ENCODE measurements at places on chromosomes 2 and 18. TPM values are rescaled to one million over a fixed set of nuclear protein-coding genes. Genes with fewer than 3 reads are reported as not detected.
A peak's percentile ranks its signal among the peaks of the same experiment; 100 is the strongest.

DNA sequence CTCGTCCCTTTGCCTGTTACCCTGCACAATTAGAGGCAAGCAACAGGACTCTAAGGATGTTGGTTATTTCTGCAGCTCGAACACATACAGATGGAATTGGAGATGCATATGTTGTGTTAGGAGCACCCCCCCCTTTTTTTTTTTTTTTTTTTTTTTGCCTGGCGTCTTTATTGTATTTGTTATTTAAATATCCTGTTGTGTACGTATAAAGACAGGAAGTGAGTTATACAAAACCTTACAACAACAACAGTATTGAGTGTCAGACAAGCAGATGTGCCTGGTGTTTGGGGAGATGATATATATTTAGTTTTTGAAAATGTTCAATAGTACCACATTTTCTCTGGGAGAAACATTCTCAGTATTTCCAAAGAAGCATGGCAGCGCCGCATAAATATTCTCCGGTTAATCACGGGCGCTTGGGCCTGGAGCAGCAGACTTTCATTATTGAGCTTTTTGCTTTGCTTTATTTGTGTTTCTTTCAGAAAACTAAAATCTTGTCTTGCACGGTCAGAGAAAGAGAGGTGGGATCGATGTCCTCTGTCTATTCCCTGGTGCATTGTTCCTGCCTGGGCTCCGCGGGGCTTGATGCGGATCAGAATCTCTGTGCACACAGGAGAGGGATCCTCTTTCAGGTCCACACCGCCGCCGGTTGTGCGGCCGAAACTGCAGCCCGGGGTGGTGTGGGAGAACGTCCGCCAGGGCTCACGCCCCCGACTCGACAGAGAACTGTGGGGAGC, 23.2 kb upstream of the ZNF516 start:
- peak; percentile 91 for DNase-seq

The ITGB6 gene
- 7.0 TPM for total RNA-seq

The CASP10 gene
- total RNA-seq: 4.1 TPM

DNA sequence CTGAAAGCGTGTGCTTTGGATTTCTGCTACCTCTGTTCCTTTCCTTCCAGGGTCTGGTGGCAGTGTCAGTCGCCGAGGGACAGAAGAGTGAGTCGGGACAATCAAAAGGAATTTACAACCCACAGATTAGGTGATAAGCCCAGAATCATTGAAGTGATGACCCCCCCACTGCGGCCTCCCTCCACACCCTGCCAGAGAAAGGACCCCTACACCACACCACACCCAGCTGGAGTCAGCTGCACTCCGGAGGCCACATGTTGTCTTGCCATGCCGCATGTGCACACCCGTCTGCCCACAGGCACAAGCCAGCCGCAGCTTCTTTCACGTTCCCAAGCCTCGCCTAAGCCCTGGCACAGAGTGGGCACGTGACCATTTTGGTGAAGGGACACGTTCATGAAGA, 366.8 kb upstream of the SALL3 start:
- peak; percentile 65 for DNase-seq

GRCh38 chr2:43219383-43220228, 6.8 kb downstream of the ZFP36L2 start:
- DNase-seq: peak; percentile 84

DNA sequence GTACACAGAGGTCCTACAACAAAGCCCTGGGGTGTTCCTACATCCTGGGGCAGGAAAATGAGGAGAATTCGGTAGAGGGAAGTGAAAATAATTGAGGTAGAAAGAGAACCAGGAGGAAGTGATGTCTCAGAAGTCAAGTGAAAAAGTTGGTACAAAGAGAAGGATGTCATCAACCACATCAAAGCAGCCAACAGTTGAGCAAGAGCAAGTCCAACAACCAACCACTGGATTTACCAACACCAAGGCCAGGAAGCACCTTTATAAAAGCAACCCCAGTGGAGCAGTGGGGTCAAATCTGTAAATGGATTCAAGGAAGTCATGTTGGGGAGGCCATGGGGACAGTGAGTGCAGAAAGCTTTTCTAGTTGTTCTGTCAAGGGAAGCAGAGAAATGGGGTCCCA, 360.4 kb downstream of the ZNF516 start:
- no peak for DNase-seq

DNA sequence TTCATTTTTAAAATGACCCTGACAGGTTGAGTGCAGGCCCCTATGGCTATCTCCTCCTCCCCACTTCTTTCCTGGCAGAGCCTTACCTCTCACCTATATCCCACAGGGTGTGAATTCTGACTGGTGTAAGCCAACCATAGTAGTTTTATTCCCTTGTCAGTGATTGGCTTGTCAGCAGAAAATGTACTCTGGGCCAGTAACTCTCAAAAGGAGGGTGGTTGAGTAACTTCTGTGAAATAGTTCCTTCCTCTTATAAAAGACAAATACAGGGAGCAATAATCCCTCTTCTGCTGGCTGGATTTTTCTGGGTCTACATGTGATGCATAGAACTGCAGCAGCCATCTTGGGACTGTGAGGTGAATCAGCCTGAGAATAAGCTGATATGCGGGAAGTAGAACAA, 83.4 kb downstream of the RAPH1 start:
- no peak for DNase-seq

The INPP1 gene
- total RNA-seq: 11.9 TPM

GRCh38 chr18:72866901-72867745, 664 bp downstream of the NETO1 start:
- peak; percentile 82 for DNase-seq

DNA sequence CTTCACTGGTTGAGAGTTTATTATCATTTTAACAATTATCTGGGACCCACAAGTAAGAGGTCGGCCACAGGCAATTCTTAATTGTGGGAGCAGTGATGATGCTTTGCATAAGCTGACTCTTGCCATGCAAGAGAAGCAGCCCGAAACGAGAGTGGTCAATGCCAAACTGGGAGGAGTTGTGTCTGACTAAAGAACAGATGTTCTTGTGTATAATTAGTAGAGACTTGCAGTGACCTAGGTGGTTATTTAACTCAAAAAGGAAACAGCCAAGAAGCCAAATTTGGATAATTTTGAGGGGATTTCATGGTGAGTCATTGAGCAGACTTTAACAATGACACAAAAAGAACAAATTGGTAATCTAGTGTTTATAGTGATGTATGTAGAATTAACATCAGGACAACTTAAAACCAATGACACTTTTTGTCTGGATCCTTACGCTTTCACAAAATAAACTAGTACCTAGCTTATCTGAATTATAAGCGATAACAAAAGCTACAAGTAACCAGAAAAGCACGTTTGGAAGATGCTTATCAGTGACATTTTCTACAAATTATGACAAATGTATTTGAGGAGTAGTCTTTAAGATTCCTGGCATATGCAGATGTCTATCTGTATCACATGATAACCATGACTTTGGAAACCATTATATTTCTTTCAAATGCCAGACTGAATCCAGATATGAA, 184.7 kb upstream of the DLGAP1 start:
- no peak for DNase-seq

The GAREM1 gene
- total RNA-seq: 52.3 TPM

GRCh38 chr2:39865751-39866150, 86.7 kb upstream of the THUMPD2 start:
- DNase-seq: no peak

Data from lower leg skin (tissue), 4 donors.